ENCODE measurements at places on chromosomes 4 and X.
A peak's percentile ranks its signal among the peaks of the same experiment; 100 is the strongest.

DNA sequence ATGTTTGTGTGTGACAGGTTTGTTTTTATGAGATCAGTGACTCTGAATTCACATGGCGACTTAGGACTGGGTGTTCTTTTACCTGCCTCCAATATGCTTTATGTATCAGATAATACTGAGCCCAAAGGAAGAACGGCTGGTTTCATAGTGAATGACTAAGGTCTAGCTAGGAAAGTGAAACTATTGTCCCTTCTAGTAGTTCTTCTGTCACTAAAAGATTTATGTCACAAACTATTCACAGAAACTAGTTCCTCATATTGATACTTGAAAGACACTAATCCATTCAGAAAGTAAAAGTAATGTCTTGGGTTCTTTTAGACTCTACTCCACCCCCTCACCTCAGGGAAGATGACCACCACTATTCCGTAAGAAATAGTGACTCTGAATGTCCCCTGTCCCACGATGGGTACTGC lies 81.7 kb downstream of the EGF start:
- DNase-seq: no peak

GRCh38 chrX:12374286-12374685 lies 236.0 kb downstream of the FRMPD4 start:
- no peak for DNase-seq

GRCh38 chr4:76965866-76966579 lies 16.5 kb downstream of the SEPTIN11 start:
- no peak for DNase-seq

- DNase-seq: no peak
These were observed 140.2 kb downstream of the STIM2 start for GRCh38 chr4:27000820-27001219.

DNA sequence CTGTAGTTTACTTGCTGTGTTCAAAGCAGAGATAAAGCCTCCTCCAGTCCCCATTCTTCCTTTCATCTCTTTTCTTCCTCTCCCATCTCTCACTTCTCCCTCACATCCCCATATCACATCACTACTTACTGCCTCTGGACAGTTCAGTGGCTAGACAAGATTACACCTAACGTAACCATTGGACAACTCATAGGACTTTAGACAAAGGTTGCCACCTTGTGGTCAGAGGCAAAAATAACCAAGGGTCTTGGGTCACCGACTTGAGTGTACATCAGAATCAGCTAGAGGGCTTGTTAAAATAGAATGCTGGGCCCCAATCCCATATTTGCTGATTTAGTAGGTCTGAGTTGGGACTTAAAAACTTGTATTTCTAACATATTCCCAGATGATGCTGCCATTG lies 109.3 kb upstream of the DGKK start:
- peak; percentile 35 for DNase-seq

- DNase-seq: no peak
These were observed 56.2 kb downstream of the APOO start for GRCh38 chrX:23851544-23851943.

DNA sequence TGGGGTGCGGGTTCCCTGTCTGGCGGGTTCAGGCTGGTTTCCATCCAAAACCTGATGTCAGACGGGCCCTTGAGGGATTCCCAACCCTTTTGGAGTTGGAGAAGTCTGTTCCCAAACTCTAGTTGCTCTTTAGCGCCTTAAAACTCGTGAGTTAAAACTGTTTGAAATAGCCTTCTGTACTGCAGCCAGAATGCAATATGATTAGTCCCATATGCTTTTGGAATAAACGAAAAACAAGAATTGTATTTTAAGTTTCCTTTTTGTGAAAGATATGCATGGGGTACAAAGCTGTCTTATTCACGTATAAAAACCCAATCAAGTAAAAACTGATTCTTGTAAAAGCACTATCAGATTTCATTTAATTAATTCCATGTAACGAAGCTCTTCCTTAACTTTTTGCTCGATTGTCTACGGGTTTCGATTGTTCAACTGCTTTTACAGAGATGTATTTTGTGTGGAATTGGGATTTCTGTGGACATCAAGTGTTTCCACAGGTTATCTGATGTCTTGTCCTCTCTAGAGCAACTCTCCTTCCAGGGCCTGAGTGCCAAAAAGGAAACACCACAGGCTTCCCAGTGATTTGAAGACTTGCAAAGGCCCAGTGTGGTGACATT lies 49.5 kb downstream of the CLDN34 start:
- DNase-seq: no peak

DNA sequence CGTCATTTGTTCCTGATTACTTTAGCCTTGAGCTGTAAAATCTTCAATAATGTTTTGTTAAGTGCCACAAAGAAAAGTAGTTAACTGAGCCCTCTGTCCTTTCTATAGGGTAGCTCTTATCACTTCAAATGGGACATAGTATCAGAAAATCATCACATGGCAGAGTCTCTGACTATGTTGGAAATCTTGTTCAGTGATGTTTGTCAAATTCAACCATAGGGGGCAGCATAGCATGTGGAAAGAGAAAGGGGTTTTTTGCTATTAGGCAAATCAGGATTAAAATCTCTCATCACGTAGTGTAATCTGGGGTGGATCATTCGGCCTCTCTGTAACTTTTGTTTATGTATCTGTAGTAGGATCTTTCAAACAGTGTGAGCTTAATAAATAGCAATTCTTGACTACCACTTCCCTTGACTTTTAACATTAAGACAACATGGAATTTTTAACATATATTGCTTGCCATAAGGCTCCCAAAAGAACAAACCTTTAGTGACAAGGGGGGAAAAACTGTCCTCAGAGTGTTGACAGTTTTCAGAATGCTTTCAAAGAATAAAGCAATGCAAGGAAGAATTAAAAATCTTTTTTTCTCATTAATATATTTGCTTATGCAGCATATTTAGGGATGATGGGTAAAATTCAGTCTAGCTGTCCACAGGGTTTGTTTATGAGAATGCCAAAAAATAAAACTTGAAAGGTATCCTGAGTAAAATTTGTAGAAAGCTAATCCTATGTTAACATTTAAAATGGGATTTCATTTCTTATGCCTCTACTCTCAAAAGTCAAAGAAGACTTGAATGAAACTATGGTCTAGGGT lies 127.2 kb downstream of the FBXW7 start:
- no peak for DNase-seq

Measured in activated T-cell treated with anti-CD3 and anti-CD28 coated beads, Interleukin-2, amount 50 U/mL, for 48 hours (primary cell).